MV-4-11 (cell line): ENCODE measurements at places on chromosomes 7 and 10.

- DNase-seq = no peak
These were observed 62.7 kb upstream of the FZD1 start for GRCh38 chr7:91201442-91202113.

DNA sequence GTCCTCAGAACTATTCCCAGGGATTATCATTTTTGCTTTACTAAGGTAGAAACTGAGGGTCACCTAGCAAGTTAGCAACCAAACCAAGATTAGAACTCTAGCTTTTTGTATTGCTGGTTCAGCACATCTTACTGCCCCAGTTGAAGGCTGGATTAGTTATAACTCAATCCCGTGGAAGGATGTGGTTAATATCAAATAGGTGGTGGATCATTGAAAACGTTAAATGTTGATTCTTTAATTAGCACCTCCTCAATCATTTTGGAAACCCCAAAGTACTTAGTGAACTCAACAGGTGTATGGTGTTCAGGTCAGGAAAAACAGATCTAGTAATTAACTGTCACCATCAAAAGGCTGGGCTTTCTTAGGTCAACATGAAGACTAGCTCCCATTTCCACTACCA lies 152.4 kb downstream of the ARID5B start:
- no peak for DNase-seq

GRCh38 chr7:3634396-3634795 lies 333.3 kb downstream of the SDK1 start:
- DNase-seq = no peak

GRCh38 chr7:5553298-5553877 lies 129.8 kb upstream of the TNRC18 start:
- DNase-seq = no peak

DNA sequence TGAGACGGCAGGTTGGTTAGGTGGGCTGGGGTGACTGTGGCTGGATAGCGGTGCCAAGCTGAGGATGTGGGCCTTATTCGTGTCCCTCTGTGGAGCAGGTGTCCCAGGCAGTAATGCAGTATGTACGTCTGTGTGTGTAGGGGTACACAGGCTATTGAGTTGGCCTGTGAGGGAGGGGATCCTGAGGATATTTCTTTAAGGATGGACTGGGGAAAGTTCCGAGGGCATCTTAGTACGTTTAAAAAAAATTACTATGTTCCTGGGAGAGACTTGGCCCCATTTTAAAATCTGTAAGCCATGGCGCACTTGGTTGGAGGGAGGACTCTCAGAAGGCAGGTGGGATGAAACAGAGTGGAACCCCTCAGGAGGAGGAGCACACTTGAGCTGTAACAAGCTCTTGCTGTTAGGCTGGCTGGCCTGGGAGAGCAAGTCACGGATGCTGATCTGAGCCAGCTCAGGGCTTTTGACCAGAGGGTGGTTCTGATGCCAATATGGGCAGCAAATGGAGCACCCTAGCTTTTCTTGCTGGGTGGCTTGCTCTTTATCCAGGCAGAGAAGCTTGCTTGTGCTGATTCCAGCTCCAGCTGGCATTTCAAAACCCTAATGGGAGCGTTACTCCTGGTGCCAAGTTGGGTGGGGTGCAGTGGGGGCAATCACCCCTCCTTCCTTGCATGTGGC lies 765 bp downstream of the WBP1L start:
- no peak for DNase-seq

DNA sequence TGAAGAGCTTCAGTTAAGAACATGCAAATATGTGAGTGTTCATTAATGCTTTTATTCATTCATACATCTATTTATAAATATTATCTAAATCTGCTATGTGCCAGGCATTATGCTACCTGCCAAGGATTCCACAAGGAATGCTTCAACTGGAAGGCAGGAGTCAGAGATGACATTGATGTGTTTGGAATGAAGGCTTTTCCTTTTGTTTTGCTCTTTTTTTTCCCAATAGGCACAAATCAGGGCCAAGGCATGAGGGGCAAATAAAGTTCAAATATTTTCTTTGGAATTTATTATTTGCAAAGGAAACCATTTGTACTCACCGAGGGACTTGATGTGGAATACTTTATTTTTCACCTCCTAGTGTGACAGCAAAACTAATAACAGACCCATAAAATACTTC lies 530.3 kb downstream of the ARL4A start:
- no peak for DNase-seq

- no peak for DNase-seq
These were observed 131.6 kb downstream of the PDE1C start for GRCh38 chr7:31938650-31939049.

DNA sequence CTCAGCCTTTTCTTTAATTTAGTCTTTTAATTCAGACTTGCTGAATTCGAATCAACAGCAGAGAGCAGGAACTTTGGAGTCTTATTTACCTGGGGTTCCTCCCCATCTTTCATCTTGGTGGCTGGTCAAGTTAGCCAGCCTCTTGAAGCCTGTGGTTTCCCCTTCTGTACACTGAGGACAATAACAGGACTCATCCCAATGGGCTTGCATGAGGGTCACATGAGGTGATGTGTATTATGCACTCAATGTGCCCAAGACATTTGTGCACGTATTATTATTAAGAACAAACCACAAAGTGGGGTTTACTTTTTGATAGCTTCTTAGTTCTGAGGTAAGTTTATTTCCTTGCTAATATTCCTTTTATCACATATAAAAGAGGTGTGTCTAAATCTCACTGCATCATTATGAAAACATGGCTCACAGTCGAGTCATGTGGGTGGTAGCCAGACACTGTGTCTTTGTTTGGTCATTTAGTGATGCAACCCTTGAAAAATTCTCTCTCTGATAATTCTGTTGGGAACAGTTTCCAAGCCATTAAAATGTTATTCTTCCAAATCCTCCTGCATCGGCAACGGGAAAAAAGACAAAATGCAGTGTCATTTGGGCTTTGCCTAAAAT lies 86.5 kb upstream of the GRB10 start:
- no peak for DNase-seq
